Activated T-cell treated with anti-CD3 and anti-CD28 coated beads, Interleukin-2, amount 50 U/mL, for 72 hours (primary cell): ENCODE measurements at places on chromosomes 12 and 14. TPM values are rescaled to one million over a fixed set of nuclear protein-coding genes. Genes with fewer than 3 reads are reported as not detected.
A peak's percentile ranks its signal among the peaks of the same experiment; 100 is the strongest.

DNA sequence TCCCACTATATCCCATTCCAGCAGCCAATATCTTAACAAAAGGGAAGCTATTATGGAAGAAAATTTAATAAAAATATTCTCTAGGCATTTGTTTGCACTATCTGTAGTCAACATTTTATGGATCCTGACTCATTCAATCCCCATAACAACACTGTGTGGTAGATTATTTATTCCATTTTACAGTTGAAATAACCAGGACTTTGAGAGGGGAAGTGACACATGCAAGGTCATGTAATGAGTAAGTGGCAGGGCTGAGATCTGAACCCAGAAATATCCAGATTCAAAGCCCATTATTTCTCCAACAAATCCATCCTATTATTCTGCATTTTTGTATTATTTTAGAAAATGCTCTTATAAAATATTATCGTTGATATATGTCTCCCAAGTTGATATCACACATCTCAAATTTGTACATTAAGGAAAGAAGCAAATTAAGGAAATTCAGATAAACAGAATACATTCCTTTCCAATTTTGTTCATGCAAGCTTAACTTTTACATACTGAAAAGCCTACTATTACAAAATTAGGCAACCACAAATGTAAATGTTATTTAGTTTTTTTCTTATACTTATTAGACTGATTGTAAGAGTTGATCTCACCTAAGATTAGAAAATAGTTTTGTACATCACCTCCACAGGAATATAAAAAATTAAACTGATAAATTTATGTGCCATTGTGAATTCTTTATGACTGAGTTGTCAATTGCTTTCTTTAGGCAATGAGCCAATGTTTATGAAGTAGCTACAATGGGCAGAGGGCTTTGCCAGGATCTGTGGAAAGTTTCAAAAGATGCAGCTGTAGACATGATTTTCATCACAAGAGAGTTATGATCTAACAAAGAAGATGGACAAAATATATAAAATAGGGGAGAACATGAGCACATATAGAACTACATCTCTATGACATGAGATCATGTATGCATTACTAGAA lies 55.1 kb upstream of the E2F7 start:
- DNase-seq = no peak

DNA sequence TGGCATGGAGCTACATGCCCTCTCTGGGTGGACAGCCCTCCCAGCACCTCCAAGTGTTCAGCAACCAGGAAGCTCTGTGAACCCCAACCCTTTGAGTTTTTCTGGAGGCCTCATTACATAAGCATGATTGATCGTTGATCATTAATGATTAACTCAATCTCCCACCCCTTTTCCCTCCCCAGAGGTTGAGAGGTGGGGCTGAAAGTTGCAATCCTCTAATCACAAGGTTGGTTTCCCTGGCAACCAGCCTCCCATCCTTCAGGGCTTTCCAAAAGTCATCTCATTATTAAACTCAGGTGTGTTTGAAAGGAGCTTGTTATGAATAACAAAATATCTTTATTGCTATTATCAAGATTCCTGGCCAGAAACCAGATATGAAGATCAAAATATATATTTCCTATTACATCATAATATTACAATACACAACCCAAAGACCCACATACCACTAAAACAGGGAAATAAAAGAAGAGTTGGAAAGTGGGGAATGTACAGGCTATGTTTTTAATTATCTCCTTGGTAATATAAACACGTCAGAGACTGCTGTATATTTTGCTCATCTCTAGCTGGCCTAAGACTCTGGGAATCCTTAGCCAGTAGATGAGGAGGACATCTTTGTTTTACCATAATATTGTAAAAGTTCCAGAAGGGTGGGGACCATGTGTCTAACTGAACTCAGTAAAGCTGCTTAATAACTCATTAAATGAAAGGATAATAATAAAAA lies 73.6 kb downstream of the SSPN start:
- DNase-seq = no peak

CLEC1B gene
- not detected for total RNA-seq

DNA sequence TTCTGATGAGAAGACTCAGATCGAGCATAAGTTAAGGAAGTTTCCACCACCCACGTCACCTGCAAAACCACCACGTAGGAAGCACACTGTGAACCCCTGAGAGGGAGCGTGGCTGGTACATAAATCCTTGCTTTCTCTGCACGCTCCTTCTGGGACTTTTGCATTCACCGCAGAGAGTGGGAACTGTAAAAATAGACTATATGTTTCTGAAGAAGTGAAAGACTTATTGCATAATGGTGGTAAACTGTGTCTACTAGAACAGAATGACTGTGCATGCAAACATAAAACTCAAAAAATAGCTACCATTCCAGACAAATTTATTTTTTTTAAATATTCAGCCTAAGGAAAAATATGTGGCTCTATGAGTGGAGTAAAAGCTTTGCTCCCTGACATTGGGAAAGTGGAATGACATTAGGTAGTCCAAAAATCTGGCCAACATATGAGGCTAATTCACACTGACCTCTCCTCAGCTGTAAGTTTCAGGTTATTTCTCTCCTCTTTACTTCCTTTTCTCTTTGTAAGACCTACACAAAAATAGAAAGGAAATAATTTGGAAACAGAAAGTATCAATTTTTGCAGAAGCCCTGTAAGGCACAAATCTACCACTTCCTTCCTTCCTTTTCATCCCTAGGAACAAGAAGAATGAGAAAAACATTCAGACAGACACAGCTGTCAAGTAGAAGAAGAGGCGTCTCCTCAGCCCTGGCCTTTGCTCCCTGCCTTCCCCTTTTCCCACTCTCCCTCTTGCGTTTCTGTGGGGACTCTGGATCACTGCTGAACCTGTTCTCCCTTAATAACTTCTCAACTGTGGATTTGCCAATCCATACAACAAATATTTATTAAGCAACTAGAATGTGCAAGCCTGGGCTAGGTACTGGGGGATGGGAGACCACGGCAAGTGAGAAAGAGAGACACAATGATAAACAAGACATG lies 264.3 kb upstream of the FOXN3 start:
- peak; percentile 54 for DNase-seq

GRCh38 chr12:72010356-72010755 lies 71.7 kb downstream of the TPH2 start:
- no peak for DNase-seq

GRCh38 chr14:92846162-92846897 lies 52.2 kb downstream of the GOLGA5 start:
- peak; percentile 37 for DNase-seq

MEG3 gene
- total RNA-seq = not detected

ARHGAP9 gene
- 153 TPM for total RNA-seq

PARPBP gene
- total RNA-seq = 19.1 TPM

DNA sequence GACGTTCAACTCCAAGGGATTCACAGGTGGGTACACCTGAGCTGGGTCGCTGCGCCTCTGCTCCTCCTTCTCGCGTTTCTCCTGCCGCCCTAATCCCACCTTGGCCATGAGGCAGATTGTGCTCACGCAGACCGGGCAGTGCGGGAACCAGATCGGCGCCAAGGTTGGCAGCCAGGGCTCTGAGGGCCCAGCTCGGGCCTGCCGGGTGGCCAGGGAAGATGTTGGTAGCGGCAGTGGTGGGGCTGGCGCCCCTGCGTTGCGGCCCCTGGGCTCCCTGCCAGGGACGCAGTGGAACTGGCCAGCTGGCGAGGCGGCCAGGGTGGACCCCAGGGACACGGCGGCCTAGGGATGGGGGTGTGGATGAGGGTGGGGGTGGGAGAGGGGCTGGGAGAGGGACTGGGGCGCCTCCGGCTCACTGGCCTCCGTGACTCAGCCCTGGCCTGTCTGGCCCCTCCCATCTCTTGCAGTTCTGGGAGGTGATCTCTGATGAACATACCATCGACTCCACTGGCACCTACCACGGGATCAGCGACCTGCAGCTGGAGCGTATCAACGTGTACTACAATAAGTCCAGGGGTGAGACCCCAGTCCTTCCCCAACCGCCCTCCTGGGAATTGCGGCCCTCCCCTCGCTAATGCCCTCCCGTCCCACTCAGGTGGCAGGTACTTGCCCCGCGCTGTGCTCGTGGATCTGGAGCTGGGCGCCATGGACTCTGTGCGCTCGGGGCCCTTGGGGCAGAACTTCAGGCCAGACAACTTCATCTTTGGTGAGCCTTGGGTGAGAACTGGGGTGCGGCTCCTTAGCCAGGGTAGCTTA lies 114.9 kb upstream of the ALG10B start:
- no peak for DNase-seq

GOLGA3 gene
- 58.2 TPM for total RNA-seq

GRCh38 chr12:105417732-105418131 lies 87.2 kb downstream of the C12orf75 start:
- DNase-seq = no peak

DNA sequence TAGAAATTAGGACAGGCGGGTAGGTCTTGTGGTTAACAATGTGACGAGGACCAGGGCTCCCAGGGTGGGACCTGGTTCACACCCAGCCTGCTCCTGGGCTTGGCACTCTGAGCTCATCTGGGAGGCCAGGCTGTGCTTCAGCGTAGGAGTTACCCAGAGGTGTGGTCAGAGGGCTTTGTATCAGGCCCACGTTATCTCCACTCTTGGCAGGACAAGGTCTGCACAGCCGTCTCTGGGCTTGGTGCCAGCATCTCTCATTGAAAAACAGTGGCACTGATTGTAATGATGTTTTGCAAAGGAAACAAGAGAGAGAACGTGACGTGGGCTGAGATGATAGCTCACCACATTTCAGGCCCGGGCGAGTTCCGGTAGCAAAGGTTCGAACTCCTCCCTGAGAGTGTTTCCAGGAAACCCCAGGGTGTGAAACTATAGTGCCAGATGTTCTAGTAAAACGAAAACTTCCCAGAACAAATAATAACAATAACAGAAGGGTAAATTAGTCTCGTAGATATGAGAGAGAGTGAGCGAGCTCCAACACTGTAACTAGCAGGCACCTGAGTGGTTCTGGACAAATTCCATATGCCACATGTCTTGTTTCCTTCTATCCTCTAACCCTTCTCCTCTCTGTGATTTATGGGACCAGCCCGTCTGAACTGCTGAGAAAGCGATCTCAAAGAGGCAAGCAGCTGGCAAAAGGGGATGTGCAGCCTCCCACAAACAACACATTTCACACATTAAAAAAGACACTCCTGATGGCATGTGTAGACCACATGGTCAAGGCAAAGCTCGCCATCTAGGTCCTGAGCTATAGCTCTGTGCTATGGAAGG lies 227.3 kb downstream of the KTN1 start:
- peak; percentile 75 for DNase-seq

GRCh38 chr14:89550821-89551220 lies 133.8 kb upstream of the FOXN3 start:
- no peak for DNase-seq

DNA sequence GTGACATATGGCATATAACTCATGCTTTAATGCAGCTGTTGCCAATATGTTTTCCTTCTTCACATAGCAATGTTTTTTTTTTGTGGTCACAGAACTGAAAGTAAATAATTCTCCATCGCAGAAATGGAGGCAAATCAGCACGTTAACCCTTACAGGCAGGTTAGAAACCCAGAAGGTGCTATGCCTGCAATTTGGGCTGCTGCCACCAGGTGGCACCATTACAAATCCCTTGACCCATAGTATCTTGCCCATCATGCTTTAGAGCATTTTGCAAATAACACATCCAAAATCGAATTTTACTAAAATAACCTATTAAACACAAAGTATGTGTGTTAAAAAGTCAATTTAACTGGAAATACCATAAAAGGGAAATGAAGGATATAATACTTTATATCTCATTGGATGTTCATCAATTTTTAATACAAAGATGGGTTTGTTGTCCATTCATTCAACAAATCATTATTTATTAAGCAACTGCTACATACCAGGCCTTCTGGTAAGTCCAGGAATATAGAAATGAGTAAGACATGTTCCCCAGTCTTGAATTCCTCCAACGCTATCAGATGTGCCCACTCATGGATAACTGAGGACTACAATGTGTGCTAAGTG lies 340.1 kb downstream of the GLT1D1 start:
- DNase-seq = peak; percentile 5

DNA sequence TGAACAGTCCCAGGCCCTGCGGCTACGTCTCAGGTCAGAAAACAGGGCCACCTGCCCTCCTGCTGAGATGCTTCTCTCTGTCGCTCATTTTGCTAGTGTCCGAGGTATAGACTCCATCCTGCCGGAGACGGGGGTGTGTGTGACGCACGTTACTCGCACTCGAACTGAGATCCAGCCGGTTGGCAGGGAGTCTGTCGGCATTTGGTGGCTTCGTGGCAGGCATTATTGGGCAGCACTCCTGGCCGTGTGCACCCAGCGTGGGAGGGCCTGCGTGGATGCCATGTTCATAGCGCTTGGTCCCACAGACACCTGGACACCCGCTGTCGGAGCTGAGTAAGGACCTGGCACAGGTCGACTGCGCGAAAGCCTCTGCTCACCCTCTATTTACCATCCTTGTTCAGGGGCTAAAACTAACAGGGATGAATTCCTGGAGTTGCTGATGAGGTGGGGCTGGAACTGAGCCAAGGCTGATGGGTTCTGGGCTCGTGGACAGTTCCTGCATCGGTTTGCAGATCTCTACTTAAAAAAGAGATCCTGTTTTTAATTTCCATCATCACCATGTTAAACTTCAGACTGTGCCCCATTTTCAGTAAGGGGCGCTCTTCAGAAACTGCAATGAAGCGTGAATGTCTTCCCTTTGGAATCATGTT lies 28.6 kb downstream of the AACS start:
- DNase-seq = no peak

DNA sequence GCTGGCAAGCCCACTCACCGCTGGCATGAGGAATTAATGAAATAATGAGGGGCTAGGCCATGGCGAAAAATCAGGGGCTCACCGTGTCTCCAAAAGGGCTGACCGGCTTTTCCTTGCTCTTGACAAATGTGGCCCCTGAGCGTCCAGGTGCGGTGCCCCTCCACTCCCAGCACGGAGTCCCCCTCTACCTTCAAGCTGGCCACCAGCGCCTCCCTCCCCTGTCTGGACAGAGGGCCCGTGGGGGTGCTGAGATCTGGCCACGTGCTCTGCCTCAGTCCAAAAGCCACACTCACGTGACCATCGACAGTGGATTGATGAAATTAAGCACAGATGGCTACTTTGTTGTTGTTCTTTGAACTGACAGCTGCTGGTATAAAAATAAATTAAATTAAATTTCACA lies 78.8 kb upstream of the BCL11B start:
- no peak for DNase-seq

DNA sequence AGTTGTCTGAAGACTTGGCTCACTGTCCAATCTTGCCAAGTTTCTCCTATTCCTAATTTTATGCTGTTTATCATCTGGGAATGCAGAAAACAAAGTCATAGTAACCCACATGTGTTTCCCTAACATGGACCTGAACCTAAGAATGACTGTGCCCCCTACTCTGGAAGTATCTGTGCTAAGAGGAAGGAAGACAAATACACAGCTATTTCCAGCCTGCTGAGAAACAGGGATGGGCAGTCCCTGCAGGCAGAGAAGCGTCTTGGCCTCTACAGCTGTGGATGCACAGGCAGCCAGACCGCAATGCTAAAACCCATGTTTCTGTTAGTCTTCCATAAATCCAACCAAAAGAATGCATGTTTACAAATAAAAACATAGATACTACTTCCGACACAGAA lies 56.2 kb downstream of the DUSP16 start:
- DNase-seq = no peak

PTGER2 gene
- total RNA-seq = 6.2 TPM

DNA sequence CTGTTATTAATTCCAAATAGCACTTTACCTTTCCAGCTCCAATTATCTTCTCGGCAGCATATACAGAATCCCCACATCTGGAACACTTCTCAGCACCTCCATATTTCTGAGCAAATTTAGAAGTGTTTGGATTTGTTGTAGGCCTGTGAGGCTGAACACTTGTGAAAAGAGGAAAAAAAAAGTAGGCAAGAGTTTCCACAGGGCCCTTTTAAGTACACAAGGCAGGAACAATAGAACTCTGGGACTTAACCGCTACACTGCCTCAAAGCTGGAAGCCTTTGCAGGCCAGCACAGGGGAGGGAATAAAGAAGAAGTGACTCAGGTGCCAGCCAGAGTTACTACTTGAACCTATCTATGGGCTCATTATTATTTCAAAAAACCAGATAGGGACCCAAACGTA lies 18.6 kb downstream of the CSRP2 start:
- no peak for DNase-seq

DTX1 gene
- 17.6 TPM for total RNA-seq
